ENCODE measurements at places on chromosomes 5 and 9. TPM values are rescaled to one million over a fixed set of nuclear protein-coding genes. Genes with fewer than 3 reads are reported as not detected.

GRCh38 chr5:1483064-1483463, 37.8 kb upstream of the SLC6A3 start:
- DNase-seq, result no peak

- no peak for DNase-seq
Observed at GRCh38 chr9:68905129-68905528, 108.8 kb downstream of the PRKACG start.

DNA sequence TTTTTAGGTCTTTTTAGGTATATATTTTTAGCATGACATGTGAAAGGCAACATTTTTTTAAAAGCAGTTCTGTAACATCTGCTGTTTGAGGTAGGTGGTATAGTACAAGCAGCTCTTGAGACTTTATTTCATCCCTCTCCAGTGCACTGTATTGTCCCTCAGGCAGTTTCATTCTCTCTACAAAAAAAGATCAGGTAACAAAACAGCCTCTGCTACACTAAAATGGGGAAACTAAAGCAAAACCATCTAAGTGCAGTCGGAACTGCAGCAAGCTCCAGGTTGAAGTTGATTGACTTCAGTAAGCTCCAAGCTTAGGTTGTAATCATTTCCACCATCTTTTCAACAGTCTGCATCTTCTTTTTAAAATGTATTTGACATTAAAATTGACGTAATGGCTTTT, 195.6 kb downstream of the DEPDC1B start:
- DNase-seq, result no peak

GRCh38 chr5:79845448-79846197, 145.4 kb downstream of the MTX3 start:
- DNase-seq, result no peak

GRCh38 chr5:90685425-90686022, 126.9 kb downstream of the ADGRV1 start:
- no peak for DNase-seq

GRCh38 chr5:112554101-112554977, 135.3 kb upstream of the EPB41L4A start:
- no peak for DNase-seq

GRCh38 chr9:472479-473075, 257.9 kb downstream of the DOCK8 start:
- DNase-seq, result no peak

GRCh38 chr5:146765089-146765832, 113.3 kb downstream of the PPP2R2B start:
- no peak for DNase-seq

- no peak for DNase-seq
Observed at GRCh38 chr9:91100878-91101450, 260.8 kb downstream of the AUH start.

GRCh38 chr5:14490309-14490711, 91.3 kb upstream of the OTULINL start:
- DNase-seq, result no peak

DNA sequence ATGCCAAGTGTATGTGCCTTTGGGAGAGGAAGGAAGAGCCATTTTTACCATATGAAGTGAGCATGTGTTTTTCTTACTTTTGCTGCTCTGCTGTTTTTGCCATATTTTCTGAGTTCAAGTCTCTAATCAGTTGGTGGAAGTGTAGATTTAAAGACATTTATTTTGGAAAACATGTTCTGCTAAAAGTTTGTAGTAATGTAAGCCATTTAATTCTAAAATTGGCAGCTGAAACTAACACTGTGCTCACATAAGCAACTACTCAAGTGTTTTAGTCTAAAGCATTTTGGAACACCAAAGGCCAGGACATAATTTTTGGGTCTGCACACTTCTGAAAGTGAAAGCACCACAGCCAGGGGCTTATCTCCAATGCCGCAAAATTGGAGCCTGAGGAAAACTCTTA, 363.4 kb upstream of the ZNF608 start:
- DNase-seq, result no peak

DNA sequence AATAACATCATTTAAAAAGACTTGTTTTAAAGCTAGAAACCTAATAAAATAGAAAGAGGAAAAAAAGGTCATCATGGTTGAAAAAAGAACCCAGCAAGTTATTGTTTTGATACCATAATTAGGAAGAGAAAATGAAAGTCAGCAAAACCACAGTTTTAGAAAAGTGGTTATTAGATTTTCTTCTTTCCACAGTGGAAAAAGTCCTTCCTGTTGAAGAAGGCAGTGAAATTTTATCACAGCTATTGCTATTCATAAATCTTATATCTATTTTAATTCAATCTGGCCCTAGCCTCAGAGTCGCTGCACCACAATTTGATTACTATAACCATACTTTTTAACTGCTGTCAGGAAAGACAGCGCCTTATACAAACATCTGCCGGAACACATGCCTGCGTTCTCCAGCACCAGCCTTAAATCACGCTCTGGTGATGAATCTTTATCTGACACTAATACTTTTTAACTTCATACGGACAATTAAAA, 60.3 kb downstream of the MAPKAP1 start:
- no peak for DNase-seq

DNA sequence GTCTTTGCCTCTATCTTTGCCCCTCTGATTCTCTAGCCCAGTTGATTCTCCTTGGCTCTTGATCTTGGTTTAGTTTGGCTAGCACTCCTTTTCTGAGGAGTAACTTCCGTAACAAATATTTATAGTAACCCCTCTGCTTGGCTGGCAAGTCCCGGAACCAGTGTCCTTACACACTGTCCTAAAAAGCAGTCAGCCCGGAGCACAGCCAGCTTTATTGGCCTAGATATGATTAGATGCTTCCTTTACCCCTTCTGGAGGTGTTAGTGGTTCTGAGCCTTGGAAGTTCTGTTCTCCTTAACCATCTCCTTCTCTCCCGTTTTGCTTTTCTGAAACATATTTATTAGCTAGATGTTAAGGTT, 17.0 kb upstream of the MSMP start:
- no peak for DNase-seq

- DNase-seq, result no peak
Observed at GRCh38 chr5:74394916-74395880, 245.3 kb downstream of the ENC1 start.

DNA sequence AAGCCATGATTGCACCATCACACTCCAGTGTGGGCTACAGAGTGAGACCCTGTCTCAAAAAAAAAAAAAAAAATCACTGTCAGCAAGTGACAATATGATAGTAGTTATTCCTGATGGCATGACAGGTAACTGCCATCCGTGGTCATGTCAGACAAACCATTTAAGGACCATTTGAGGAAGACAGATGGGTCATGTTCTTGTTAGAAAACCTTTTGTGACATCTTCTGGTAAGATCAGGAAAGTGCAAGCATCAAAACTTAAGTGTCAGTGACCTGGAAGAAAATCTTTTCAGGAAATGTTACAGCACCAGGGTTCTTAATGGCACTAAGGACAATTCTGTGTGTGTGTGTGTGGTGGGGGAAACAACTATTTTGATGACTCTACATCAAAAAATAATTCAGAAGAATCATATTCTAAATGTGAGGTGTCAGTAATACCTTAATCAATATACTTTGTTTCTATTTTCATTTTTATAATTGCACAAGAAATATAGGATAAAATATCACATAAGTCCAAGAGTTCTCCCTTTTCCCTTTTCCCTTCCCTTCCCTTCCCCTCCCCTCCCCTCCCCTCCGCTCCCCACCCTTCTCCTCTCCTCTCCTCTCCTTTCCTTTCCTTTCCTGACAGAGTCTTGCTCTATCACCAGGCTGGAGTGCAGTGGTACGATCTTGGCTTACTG, 17.8 kb downstream of the SLC38A9 start:
- no peak for DNase-seq

- DNase-seq, result no peak
Observed at GRCh38 chr5:61706751-61707150, 374.7 kb downstream of the ZSWIM6 start.

GRCh38 chr9:2053883-2054845, 39.0 kb downstream of the SMARCA2 start:
- peak; percentile 46 for DNase-seq

DNA sequence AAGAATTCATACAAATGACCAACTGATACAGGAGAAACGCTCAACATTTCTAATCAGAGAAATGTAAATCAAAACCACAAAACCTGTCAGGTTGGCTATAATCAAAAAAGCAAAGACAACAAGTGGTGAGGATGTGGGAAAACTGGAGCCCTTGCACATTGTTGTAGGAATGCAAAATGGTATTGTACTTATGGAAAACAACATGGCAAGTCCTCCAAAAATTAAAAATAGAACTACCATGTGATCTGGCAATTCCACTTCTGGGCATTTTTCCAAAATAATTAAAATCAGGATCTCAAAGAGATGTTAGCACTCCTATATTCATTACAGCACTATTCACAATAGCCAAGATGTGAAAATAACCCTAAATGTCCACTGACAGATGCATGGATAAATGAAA, 76.1 kb downstream of the FNIP1 start:
- no peak for DNase-seq

- no peak for DNase-seq
Observed at GRCh38 chr5:77725616-77726015, 50.5 kb downstream of the TBCA start.

- DNase-seq, result no peak
Observed at GRCh38 chr5:171291371-171291770, 17.7 kb upstream of the TLX3 start.

DNA sequence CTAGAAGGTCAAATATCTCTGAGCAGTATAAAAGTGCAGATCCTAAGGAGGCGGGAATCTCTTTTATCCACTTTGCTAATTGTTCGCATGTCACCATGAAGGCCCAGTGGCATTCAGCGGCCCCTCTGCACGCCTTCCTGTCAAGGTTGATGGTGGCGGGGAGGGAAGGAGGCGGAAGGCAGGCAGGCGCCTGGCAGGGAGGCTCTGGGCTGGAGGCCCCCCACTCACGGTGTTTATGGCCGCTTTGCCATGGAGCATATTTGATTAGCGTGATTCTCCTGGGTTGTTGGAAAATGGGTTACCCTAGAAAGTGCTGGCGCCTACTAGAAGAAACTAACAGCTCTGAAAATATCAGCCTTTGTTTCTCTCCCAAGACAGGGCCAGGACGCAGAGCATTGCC, 209.6 kb downstream of the FSTL4 start:
- no peak for DNase-seq

- no peak for DNase-seq
Observed at GRCh38 chr5:60943624-60944023, 1.2 kb downstream of the ERCC8 start.

DNA sequence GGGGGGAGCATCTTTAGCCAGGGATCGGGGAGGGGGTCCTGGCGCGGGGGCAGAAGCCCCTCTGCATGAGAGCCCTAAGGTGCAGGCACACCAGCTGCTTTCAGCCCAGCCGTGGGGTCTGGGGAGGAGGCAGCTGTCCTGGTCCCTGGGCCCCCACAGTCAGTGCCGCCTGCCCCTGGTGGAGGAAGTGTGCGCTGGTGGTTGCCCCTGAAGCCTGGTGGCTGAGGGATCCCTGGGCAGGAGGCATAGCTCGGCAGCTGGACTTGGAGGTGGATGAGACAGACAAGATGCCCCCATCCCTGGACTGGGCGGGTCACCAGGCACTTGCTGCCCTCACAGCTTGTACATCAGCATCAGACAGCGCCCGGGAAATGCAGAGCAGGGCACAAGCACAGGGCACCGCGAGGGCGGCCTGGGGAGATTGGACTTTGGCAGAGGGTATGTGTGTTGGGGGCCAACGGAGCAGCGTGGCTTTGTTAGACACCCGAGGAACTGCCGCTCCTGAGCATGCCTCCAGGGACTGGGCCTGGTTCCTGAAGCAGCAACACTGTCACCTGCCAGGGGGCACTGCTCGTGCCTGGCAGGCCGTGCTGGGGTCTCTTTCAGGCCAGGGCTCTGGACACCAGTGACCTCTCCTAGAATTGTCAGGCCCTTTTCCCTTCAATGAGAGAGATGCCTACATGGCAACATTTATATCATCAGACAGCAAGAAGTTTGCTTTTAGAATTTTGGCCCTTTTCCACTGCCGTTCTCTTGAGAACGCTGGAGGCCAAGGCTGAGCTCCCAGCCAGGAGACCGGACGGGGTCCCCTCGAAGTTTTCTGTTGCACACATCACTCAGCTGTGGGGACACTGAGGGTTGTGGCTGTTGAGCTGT, 41.9 kb upstream of the CTSL start:
- DNase-seq, result no peak

DNA sequence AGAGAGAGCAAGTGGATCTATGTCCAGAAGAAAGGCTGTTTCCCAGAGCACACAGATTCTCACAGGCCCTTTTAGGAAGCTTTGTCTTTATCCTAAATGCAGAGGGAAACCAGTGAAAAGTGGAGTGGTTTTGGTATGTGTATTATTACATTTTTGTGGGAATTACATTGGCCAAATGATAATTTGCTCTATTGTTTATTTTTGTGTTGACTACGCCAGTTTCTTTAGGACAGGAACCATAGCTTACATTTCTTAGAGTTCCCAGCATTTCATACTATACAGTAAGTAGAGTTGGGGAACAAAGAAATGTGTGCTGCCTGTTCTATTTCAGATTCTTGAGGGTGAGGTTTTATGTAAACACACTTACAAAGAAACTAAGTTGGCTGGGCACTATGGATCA, 29.4 kb upstream of the SPATA31D4 start:
- DNase-seq, result no peak

- DNase-seq, result peak; percentile 88
Observed at GRCh38 chr5:172113036-172113435, 75.0 kb downstream of the STK10 start.

- no peak for DNase-seq
Observed at GRCh38 chr9:133732639-133733408, 5.3 kb downstream of the SARDH start.

DNA sequence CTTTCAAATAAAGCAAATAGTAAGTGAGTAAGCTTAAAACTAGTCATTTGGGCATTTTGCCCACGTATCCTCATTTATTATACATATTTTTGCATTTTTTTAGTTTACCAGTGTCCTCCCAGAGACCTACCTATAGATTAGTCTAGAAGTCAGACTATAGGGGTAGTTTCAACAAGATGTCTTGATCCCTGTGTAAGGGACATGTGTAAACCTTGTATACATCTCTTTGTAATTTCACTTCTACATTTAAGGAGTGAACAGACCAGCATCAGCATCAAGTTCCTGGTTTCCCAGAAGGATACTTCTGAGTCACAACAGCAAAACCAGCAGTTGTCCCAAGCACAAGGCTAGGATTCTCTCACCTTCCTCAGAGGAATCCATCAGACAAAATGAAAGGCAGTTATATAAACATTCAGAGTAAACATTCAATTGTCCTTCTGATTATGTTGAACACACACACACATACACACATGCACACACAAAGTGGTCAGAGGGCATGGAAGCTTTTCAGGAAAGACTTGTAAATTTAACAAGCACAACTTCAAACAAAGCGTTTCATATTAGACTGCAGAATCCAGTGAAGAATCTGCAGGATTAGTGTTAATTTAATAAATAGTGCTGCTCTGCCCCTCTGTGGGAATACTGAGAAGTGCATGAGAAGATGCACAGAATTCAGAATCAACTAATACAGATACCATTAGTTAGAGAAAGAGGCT, 55.4 kb downstream of the HINT1 start:
- DNase-seq, result no peak

The PCA3 gene
- not detected for total RNA-seq

The RBM18 gene
- total RNA-seq, result 37.4 TPM

The PCDHB4 gene
- total RNA-seq, result not detected

The ANKRD18A gene
- total RNA-seq, result 2.1 TPM

The UBTD2 gene
- total RNA-seq, result 7.4 TPM

The TSLP gene
- 0.63 TPM for total RNA-seq

The DTWD2 gene
- total RNA-seq, result 3.3 TPM

The P4HA2 gene
- total RNA-seq, result 7.9 TPM

The AGXT2 gene
- total RNA-seq, result not detected

The CORO2A gene
- 5.1 TPM for total RNA-seq

The SPINK5 gene
- total RNA-seq, result not detected

The ALDH1A1 gene
- 0.62 TPM for total RNA-seq

The MIGA2 gene
- total RNA-seq, result 35.5 TPM

The ELAVL2 gene
- not detected for total RNA-seq

The SLIT3 gene
- 0.49 TPM for total RNA-seq

All from CD8-positive, alpha-beta memory T cell (primary cell).